ENCODE measurements at places on chromosomes 13 and 19.

GRCh38 chr13:66359910-66360552 lies 870.1 kb downstream of the PCDH9 start:
- no peak for DNase-seq

GRCh38 chr19:5137571-5138124 lies 168.7 kb downstream of the KDM4B start:
- no peak for DNase-seq

- DNase-seq: no peak
Measured at GRCh38 chr13:114048443-114048842, 74.6 kb upstream of the C13orf46 start.

GRCh38 chr19:46670813-46671212 lies 9.8 kb upstream of the DACT3 start:
- DNase-seq: no peak

Data from stimulated activated CD8-positive, alpha-beta memory T cell treated with anti-CD3 and anti-CD28 coated beads, Interleukin-4, amount 100 ng/mL, for 1 hour (primary cell).